T1000 (cell line): ENCODE measurements at places on chromosomes 5 and 9.
A peak's percentile ranks its signal among the peaks of the same experiment; 100 is the strongest.

GRCh38 chr5:120765189-120765588 is 301.1 kb downstream of the PRR16 start:
- DNase-seq: no peak

- DNase-seq: no peak
Observed at GRCh38 chr5:149082271-149082670, 19.4 kb upstream of the SH3TC2 start.

DNA sequence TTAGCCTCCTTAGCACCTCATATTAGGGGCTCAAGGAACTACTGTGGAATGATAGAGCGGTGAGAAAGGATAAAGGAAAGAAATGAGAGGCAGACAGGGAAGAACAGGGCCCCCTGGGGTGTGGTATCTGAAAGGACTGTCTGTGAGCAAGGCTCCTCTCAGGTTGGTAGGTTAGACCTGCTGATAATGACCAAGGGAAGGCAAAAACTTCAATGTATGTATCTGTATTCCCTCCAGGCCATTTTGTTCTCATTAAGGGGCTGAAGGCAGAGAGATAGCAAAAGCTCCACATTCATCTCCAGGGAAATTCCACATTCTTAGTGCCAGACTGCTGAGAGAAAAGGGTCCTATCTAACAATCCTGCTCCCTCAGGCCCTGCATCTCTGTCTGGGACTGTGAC is 28.6 kb downstream of the TRIM32 start:
- no peak for DNase-seq

DNA sequence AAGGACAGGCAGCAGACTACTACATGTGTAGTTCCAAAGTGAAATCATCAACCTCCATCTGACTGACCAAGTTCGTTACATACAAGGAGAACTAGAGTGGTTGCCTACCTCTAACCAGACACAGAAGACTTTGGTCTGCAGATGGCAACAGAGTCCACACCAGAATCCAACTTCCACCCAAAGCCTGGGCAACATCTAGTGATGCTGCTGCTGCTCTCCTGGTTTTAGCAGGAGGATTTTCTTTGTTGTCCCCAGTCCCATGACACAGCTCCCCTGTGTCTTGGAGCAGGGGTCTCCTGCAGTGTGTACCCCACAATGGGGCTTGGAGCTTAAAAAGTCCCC is 46.4 kb upstream of the APC start:
- no peak for DNase-seq

DNA sequence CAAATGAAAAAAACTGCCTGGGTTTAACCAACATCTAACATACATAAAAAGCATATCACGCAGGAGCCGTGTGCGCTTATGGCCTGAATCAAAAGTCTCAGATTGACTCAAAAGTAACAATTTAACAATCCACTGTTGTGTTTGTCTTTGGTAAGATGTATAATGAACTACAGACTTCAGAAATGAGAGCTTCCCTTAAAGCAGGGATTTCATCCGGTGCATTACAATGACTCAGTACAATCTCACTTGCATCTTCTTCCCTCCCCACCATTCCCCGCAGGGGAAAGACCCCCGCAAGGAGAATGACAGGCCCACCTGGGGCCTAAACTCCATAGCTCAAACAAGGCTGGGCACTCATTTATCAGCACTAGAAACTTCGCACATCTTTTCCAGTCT is 1.4 kb downstream of the ZFR start:
- DNase-seq: no peak

DNA sequence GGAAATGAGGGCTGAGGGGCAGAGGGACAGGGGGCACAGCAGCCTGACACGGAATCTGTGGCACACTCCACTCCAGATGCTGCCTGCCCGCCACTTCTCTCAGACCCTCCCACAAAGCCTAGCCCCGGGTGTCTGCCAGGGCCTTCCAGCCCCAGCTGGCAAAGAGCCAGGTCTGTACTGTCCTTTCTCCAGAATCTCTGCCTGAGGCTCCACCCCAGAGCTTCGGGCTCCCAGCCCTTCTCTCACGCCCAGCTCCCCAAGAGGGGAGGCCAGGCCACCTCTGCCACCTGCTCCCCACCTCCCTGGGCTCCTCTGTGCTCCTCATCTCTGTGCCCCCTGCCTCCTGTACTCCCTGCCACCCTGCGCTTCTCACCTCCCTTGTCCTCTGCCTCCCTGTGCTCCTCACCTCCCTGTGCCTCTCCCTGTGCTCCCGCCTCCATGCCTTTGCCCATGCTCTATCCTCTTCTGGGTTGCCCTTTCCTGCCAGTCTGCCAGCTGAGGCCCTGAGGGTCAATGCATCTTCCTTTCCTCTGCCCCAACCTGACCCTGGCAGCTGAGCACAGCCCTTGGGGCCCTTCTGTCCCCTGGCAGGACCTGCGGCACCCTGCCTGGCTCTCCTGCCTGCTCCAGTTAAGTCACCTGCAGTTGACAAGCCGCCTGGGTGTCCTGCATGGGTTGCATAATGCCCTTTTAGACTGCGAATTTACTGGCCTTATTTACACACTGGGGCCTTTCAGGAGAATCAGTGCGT is 36.4 kb downstream of the RASGEF1C start:
- DNase-seq: no peak

- DNase-seq: no peak
Observed at GRCh38 chr5:38536968-38537367, 19.5 kb downstream of the LIFR start.

DNA sequence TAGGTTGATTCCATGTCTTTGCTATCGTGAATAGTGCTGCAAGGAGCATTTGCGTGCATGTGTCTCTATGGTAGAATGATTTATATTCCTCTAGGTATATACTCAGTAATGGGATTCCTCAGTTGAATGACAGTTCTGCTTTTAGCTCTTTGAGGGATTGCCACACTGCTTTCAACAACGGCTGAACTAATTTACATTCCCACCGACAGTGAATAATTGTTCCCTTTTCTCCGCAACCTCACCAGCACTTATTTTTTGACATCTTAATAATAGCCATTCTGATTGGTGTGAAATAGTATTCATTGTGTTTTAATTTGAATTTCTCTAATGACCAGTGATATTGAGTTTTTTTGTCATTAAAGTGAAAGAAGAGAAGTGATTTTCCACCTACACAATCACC is 18.5 kb downstream of the IFNA5 start:
- no peak for DNase-seq

GRCh38 chr9:110106661-110107060 is 101.3 kb downstream of the C9orf152 start:
- DNase-seq: no peak

GRCh38 chr9:122444041-122444733 is 33.5 kb downstream of the OR1J1 start:
- no peak for DNase-seq

- no peak for DNase-seq
Observed at GRCh38 chr5:108728566-108729241, 19.0 kb upstream of the FER start.

DNA sequence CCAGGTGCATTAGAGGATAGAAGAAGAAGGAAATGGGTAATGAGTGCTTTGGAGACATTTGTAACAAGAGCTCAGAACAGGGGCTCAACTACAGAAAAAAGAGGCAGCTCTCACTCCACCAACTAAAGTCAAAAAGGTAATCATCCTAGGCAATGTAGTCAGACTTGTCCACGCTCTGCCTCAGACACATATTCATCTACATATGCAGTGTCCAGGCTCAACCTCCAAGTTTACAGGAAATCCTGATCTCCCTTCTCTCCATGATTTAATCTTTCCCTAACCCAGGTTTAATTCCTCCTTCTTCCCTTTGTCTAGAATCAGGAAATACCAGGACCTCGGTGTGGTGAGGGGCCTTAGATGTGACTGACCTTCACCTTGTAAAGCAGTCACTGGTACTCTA is 65.7 kb upstream of the SELENOP start:
- no peak for DNase-seq

- no peak for DNase-seq
Observed at GRCh38 chr5:56176871-56177533, 56.1 kb downstream of the ANKRD55 start.

- peak; percentile 21 for DNase-seq
Observed at GRCh38 chr5:129379406-129379805, 80.7 kb upstream of the ADAMTS19 start.

GRCh38 chr9:107639426-107639825 is 149.9 kb upstream of the KLF4 start:
- no peak for DNase-seq

DNA sequence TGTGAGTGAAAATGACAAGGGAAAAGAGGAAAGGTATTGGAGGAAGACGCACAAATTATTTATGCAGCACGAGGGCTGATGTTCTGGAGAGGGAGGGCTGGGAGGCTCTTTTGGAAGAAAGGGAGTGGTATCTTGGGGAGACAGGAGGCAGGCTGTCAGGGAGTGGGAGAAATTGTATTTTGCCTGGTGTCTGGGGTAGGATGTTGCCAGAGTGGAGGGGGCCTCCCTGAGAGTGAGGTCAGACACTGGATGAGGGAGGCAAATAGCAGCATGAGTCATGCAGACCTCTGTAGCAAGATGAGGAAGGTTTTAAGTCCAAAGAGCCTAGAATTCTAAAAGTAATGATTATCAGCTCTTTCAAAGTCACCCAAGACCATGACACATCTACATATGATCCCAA is 158.0 kb downstream of the DMRT2 start:
- no peak for DNase-seq

- no peak for DNase-seq
Observed at GRCh38 chr5:116137544-116138378, 52.9 kb downstream of the COMMD10 start.

DNA sequence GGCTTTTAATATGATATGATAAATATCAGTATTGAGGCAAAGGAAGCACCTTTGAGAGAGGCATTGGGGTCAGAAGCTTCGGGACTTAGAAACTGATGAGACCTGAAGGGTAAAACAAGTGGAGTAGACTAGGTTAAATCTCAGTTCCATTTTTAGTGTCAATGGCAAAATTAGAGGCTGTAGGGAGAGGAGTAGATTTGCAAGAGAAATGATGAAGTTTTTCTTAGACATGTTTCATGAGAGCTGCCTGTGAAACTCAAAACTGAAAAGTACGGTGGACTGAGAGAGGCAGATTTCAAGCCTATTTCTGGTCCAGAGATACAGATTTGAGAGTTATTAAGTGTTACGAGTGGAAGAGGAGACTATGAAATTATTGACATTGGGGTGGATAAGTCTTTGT is 278.5 kb downstream of the TAF11L14 start:
- DNase-seq: no peak

GRCh38 chr5:101829255-101829654 is 466.8 kb downstream of the SLCO4C1 start:
- no peak for DNase-seq

- no peak for DNase-seq
Observed at GRCh38 chr9:3398232-3398648, 127.6 kb downstream of the RFX3 start.

DNA sequence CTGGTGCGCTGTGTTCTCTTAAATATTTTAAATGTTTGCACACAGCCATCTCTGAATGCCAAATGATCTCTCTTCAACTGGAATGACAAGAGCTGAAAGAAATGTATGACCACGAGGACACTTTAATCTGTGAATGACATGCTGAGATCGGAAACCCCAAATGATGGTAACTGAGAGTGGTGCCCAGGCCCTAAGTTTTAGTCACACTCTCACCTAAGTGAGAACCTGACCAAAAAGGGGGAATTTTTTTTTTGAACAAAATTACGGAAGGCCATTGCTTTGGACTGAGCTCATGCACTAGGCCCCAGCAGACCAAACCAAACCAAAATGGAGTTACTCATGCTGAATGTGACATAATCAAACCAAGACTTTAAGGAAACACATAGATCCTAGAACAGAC is 167.1 kb upstream of the TUT7 start:
- DNase-seq: no peak

DNA sequence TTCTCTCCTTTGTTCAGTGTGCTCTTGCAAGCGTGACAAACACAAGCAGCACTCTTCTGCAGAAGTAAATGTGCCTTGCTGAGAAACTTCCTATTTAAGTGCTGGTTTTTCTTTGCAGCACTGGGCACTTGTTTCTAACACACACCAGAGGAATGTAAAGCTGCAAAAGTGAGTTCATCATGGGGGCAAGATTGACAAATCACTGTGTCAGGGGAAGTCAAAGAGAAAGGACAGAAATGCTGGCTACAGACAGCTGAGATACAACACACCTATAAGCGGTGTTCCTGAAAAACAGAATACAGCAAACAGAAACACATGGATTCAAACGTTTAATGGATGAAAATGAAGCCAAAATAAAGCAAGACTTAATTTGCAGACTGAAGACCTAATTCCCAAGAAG is 19.6 kb downstream of the ROR2 start:
- DNase-seq: no peak

GRCh38 chr5:80125022-80125961 is 90.1 kb downstream of the THBS4 start:
- no peak for DNase-seq
